ENCODE measurements at places on chromosomes 6 and 20. TPM values are rescaled to one million over a fixed set of nuclear protein-coding genes. Genes with fewer than 3 reads are reported as not detected.

Gene NKAPL
- total RNA-seq, result 0.16 TPM

Gene SOBP
- 0.98 TPM for total RNA-seq

Gene UNC5CL
- total RNA-seq, result 1.1 TPM

Gene GFOD1
- total RNA-seq, result 1.5 TPM

Gene EBF4
- 0.98 TPM for total RNA-seq

Gene RAMACL
- 0.49 TPM for total RNA-seq

Gene PPP2R5D
- total RNA-seq, result 64.5 TPM

Gene SLC52A3
- total RNA-seq, result not detected

Gene PLCB4
- total RNA-seq, result 34.4 TPM

Gene ZBP1
- total RNA-seq, result not detected

Gene RRAGD
- 4.7 TPM for total RNA-seq

Gene PNLDC1
- not detected for total RNA-seq

Gene SEL1L2
- total RNA-seq, result not detected

Gene TBX18
- total RNA-seq, result 2.5 TPM

Gene NMBR
- total RNA-seq, result 0.33 TPM

Gene GNAS
- 631 TPM for total RNA-seq

Gene PRKN
- total RNA-seq, result 4.4 TPM

Gene SCUBE3
- 2.3 TPM for total RNA-seq

Gene UBE2V1
- 51.8 TPM for total RNA-seq

Gene NRSN2
- 114 TPM for total RNA-seq

Gene TCF21
- 4.7 TPM for total RNA-seq

Gene AIF1
- not detected for total RNA-seq

Gene OR2H1
- total RNA-seq, result not detected

Gene EFHC1
- 24.6 TPM for total RNA-seq

Gene FBXL4
- total RNA-seq, result 7.3 TPM

Gene SLC22A16
- total RNA-seq, result not detected

All from mesangial cell (primary cell).